ENCODE measurements at places on chromosomes 2 and 18.

GRCh38 chr2:6574121-6574520, 291.6 kb downstream of the CMPK2 start:
- DNase-seq: no peak

- no peak for DNase-seq
Measured at GRCh38 chr2:191333911-191334357, 88.7 kb downstream of the MYO1B start.

- no peak for DNase-seq
Measured at GRCh38 chr18:33826151-33826550, 248.1 kb downstream of the ASXL3 start.

DNA sequence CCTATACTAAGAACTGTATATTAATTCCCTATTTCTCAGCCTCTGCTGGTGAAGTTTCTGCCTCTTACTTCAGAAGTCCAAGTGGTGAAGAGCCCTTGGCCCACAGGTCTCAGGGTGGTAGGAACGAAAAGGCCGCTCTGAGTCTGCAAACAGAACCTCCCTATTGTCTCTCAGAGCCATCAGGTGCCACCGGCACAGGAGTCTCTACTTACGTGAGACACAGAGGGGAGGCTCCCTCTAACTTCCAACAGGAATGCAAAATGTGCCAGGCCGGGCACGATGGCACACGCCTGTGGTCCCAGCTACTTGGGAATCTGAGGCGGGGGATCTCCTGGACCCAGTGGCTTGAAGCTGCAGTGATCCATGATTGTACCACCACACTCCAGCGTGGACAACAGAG, 143.0 kb downstream of the TPO start:
- no peak for DNase-seq

GRCh38 chr2:70988726-70989648, 5.7 kb downstream of the TEX261 start:
- DNase-seq: no peak

GRCh38 chr2:153133716-153134115, 344.8 kb downstream of the RPRM start:
- DNase-seq: no peak

DNA sequence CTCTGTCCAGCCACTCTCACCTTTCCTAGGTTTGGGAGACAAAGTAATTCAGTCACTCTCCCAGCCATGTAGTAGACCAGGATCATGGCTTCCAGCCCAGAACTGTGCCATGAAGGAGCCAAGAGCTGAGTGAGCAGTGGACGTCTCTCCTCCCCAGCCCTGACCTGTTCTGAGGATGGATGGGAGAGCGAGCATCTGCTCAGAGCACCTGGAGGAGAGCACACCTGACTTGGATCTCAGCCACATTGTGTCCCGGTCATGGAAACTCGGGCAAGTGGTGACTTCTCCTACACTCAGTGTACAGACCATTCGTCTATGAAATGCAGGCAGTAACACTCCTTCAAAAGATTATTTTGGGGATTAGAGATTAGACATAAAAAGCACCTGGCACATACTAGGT, 299.7 kb downstream of the TNS1 start:
- no peak for DNase-seq

Data from C1 segment of cervical spinal cord (tissue), 14 donors.